ENCODE measurements at places on chromosomes 13 and 19.

DNA sequence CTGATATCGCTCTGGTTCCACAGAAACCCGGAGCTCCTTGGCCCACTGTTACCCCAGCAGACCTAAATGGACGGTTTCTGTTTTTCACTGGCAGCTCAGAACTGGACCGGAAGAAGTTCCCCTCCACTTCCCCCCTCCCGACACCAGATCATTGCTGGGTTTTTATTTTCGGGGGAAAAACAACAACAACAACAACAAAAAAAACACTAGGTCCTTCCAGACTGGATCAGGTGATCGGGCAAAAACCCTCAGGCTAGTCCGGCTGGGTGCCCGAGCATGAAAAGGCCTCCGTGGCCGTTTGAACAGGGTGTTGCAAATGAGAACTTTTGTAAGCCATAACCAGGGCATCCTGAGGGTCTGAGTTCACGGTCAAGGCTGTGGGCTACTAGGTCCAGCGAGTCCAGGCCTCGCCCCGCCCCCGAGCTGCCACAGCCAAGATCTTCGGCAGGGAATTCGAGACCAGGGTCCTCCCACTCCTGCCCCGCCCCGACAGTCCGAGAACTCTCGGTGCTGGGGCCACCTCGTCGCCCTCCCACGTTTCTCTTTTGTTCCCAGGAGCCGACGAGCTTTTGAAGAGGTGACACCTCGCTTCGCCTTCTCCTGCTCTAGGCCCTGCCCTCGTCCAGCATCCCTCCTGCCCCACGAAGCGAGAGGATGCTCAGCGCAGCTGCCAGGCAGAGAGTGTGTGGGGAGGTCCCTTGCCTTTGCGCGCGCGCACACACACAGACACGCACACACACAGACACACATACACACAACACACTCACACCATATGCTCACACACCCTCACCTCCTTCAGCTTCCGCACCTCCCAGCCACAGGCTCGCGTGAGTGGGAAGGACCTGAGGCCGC lies 8.8 kb downstream of the ZIC2 start:
- no peak for DNase-seq

- DNase-seq, result no peak
Measured at GRCh38 chr19:51226067-51226466, 1.2 kb downstream of the CD33 start.

- DNase-seq, result no peak
Measured at GRCh38 chr19:13097033-13097462, 5.6 kb downstream of the LYL1 start.

DNA sequence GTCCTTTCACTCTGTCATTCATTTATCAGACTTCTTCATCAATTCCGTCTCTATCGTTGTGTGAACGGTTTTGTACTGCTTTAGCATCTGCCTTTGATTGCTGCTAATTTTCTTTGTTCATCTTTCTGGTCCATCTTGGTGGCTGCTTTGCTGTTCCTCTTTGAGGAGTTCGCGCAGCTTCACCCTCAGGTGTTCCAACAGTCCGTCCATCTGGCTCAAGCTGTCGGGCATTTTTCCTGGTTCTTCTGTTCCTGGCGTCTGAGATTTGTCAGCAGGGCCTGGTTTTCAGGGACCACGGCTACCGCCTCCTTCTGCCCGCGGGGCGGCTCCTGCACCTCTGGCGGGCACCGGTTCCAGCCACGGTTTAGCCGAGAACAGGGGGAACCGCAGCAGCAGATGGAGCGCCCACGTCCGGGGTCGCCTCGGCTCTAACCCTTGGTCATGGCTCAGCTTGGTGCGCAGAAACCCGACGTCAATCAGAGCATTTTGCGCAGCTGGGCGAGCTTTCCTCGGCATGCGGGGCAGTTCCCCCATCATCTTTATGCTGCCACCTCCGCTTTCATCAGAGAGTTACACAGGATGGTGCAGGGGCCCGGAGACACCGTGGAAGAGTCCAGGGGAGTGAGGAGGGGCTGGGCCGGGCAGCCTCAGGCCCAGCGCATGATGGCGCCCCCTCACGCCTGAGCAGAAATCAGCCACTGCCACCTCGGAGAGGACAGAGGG lies 89.5 kb downstream of the ZNF100 start:
- no peak for DNase-seq

GRCh38 chr13:26705536-26705935 lies 55.0 kb downstream of the GPR12 start:
- DNase-seq, result no peak

- DNase-seq, result no peak
Measured at GRCh38 chr13:19888799-19889198, 25.4 kb upstream of the ZMYM5 start.

DNA sequence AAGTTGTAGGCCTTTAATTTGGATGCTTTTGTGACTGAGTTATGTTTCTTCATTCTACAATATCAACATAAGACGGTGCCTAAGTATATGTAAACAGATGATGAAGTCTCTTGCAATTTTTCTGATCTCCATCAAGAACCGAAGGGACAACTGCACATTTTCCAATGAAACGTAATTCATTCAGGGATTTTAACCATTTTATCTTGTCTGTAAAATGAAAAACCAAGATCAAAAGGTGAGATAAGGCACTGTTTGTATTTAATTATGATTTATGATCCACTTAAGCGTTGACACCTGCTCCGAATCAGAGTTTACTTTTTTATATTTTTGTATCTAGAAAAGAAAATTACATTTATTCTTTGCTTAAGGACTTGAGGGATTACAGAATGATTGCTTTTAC lies 556.8 kb upstream of the ARGLU1 start:
- no peak for DNase-seq
